ENCODE measurements at places on chromosomes 1 and 21. TPM values are rescaled to one million over a fixed set of nuclear protein-coding genes. Genes with fewer than 3 reads are reported as not detected.

- H3K27ac ChIP-seq, result no peak overlapping the region
- no peak for DNase-seq
- peaks cover 7% of the 10 kb centered on the region for H3K4me1 ChIP-seq
- peaks cover 7% of the 10 kb centered on the region for H3K36me3 ChIP-seq
- H3K27me3 ChIP-seq, result no peaks in the 10 kb centered on the region
- H3K4me3 ChIP-seq, result no peak overlapping the region
Observed at GRCh38 chr1:211332830-211333229, 6.2 kb downstream of the TRAF5 start.

Gene FAM72C
- 4.0 TPM for total RNA-seq

- peaks cover 59% of the 10 kb centered on the region for H3K36me3 ChIP-seq
- no peak for DNase-seq
- no peak overlapping the region for H3K4me3 ChIP-seq
- H3K4me1 ChIP-seq, result no peaks in the 10 kb centered on the region
- H3K27me3 ChIP-seq, result no peaks in the 10 kb centered on the region
Observed at GRCh38 chr1:64687725-64688327, 57.0 kb upstream of the RAVER2 start.

Gene LMOD1
- total RNA-seq, result 0.60 TPM

DNA sequence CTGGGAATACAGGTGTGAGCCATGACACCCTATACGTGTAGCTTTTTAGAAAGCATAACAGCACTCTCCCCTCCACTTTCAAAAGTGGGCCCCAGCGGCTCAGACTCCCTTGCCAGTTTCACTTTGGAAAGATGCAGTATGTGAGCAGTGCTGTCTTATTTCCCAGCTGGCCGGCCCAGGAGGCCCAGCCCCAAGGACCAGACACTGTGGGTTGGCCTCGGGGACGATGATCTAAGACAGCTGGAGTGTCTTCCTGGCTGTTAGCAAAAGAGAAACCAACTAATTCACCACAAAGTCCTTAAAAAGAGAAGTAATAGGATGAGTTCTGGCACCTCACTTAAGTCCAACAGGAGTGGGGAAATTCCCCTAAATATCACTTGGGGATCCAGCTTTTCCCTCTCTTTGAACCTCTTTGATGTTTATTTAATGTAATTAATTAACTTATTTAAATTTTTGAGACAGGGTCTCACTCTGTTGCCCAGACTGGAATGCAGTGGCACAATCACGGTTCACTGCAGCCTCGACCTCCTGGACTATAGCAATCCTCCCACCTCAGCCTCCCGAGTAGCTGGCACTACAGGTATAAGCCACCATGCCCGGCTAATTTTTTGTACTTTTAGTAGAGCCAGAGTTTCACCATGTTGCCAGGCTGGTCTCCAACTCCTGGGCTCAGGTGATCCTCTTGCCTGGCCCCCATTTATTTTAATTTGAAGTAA lies 17.6 kb upstream of the CLIC4 start:
- H3K4me1 ChIP-seq, result peaks cover 11% of the 10 kb centered on the region
- DNase-seq, result no peak
- no peak overlapping the region for H3K27ac ChIP-seq
- H3K27me3 ChIP-seq, result no peaks in the 10 kb centered on the region

DNA sequence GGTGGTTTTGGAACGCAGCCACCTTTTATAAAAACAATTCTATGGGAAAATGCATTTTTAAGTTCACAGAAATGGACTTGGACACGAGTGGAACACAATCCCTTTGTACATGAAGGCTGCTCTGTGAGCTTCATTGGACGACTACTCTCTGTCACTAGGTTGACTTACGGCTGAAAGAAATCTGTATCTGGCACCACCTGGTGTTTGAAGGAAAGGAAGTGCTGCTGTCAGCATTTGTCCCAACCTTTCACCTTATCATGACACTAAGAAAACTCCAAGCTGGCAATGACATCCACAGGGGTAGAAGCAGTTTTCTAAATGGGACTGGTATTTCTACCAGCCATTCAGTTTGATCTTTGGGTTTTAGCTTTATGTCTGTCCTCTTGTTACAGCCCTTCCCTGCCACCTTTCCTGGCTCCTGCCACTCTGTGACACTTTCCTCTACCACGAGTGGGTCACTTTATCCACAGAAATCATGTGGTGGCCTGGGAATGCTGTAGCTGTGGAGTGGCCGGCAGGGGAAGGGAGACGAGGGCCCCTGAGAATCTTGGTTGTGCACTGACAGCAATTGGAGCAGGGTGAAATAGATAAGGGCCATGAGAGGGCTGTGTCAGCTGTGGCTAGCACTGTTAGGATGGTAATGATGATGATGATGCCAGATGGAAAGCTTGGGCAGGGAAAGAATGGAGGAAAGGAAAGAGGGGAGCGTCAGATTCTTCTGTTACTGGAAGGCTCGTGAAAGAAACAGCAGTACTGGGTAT lies 85.2 kb downstream of the TBX19 start:
- H3K36me3 ChIP-seq, result no peaks in the 10 kb centered on the region
- no peak overlapping the region for H3K27ac ChIP-seq
- H3K4me3 ChIP-seq, result no peak overlapping the region
- no peak for DNase-seq
- no peaks in the 10 kb centered on the region for H3K4me1 ChIP-seq

Gene SHC1
- 172 TPM for total RNA-seq

GRCh38 chr1:166679369-166679768 lies 159.9 kb upstream of the POGK start:
- H3K4me1 ChIP-seq, result no peaks in the 10 kb centered on the region
- no peaks in the 10 kb centered on the region for H3K27me3 ChIP-seq
- no peak for DNase-seq
- no peaks in the 10 kb centered on the region for H3K36me3 ChIP-seq

All from endodermal cell (in vitro differentiated cells).